ENCODE measurements at places on chromosomes 6 and 20.
A peak's percentile ranks its signal among the peaks of the same experiment; 100 is the strongest.

DNA sequence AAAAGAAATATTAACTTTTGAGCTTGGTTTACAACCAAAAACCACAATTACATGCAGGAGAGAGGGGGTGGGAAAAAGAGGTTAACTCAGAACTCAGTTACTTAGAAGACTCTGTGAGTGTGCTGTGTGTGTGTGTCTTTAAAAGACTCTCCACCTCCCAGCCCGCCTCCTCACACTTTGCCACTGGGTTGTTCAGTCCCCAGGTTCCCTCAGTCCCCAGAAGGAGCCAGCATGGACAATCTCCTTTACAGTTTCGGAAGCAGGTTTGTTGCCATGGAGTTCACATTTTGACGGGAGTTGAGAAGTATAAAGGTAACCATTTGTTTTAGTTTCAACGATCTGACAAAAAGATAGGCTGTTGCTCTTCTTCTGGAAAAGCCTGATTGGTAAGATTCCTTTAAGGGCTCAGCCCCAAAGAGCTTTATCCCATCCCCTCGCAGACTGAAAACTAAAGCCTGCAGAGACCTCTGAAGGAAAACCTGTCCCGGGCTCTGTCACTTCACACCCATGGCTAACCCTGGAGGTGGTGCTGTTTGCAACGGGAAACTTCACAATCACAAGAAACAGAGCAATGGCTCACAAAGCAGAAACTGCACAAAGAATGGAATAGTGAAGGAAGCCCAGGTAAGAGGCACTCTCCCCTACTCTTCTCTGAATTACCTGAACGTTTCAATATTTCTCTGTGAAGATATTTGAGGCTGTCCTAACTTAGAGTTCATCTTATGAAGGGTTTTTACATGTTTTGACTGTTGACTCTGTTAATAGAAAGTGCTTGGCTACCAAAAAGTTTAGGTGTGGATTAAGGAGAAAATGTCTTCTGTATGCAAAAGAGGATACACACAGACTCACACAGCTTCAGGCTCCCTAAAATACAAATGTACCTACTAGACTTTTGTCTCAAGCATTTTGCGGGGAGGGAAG lies at the start of gene SPTLC3:
SPTLC3 (plus strand) TSS at position 212 of the 921 bp plus-strand sequence; CDS start at position 508, 296 bp downstream.
- peak; percentile 40 for DNase-seq

- DNase-seq = no peak
Measured at GRCh38 chr6:123629258-123629941, 7.3 kb downstream of the TRDN start.

- no peak for DNase-seq
Measured at GRCh38 chr6:4574007-4574406, 202.2 kb upstream of the CDYL start.

- no peak for DNase-seq
Measured at GRCh38 chr20:54305421-54305820, 97.5 kb downstream of the PFDN4 start.

DNA sequence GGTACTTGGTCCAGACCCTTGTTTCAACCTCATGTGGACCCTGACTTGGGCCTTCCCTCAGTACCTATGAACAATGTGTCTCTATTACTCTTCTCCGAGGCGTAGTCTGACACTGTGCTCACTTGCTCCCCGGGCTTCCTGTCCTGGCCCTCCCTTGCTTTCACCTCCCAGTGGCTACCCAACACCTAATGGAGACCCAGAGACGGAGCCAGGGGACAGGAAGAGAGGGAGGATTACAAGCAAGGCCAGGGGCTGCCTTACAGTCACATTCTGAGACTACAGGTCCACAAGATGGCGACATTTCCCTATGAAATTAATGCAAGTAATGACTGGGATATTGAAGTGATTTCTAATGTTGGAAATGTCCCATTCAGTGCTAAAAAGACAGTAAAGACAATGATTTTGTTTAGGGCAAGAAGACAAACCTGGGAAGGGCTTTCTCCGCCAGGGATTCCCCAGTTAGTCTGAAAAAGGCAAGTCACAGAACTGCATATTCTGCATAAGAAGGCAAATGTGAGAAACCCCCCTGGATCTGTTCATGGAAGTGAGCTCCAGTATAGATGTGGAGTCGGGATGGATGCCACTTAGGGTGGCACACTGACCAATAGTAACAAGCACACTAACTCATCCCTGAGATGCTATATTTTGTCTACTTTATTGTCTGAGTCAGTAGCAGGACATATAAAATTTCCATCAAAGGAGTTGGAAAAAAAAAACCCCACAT lies 44.0 kb upstream of the ZBTB24 start:
- peak; percentile 78 for DNase-seq

GRCh38 chr6:46743425-46744158 lies 3.1 kb upstream of the ANKRD66 start:
- DNase-seq = no peak

DNA sequence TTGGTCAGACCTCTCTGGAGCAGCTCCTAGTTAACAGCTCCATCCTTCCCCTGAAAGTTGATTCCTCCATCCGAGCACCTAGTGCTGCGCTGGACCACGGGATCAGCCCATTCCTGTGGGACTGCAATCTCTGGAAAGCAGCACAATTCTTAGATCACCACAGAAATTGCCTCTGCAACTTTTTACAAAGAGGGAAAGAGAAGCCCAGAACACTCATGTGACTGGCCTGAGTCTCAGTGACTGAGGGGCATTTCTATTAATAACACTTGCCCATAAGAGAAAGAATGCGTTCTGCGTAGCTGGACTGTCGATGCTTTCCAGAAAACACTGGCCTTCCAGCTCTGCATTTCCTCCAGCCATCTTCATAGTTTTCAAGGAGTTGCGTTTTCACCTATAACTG lies 18.3 kb downstream of the MPC1 start:
- DNase-seq = no peak

DNA sequence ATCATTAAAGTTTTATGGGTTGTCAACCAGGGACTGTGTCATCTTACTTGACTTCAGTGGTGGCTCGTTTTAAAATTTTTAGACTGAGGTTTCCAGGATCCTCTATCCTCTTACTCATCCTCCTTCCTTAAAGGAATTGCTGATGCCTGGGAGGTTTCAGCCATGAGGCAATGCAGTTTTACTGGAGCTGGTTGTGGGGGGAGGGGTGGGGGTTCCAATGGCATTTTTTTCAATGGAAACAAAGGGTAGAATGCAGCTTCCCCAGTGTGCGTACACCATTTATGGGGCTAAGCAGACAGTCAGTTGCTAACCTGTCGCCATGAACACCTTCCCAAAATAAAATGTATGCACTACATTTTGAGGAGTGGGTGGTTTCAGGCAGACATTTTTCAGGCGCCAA lies 88.0 kb downstream of the METTL24 start:
- DNase-seq = peak; percentile 1

GRCh38 chr6:16124198-16125180 lies 4.4 kb upstream of the MYLIP start:
- DNase-seq = no peak

DNA sequence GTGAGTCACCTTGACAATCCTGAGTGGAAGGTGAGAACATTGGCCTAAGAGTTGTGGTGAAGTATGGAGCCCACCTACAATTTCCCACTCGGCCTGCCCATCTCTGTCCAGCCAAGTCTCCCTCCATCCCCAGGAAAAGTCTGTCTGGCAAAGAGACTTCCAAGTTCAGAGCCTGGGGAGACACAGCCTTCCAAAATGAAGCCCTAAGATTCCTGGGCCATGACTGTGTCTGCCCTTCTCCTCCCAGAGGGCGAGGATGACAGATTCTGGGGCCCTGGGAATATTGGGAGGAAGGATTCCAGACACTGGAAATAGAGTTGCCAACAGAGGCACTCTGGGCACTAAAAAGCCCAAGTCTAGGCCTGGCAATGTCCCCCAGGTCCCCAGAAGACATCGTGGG lies 176.8 kb downstream of the NFATC2 start:
- peak; percentile 95 for DNase-seq

- no peak for DNase-seq
Measured at GRCh38 chr6:133805876-133806275, 83.0 kb upstream of the TCF21 start.

DNA sequence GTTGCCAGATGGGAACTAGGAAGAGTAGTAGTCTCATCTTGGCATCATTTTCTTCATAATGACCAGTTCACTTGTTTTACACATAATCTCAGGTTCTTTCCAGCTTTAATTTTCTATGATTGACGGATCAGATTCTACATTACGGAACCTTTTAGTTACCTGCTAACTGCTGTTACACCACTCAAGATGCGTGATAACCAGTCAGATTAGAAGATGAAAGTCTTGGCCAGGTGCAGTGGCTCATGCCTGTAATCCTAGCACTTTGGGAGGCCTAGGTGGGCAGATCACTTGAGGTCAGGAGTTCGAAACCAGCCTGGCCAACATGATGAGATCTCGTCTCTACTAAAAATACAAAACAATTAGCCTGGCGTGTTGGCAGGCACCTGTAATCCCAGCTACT lies 92.5 kb downstream of the NCOA3 start:
- no peak for DNase-seq

GRCh38 chr6:169802790-169803189 lies 51.4 kb downstream of the ERMARD start:
- no peak for DNase-seq

Measured in ELR (cell line).